Activated T-cell treated with anti-CD3 and anti-CD28 coated beads for 24 hours (primary cell): ENCODE measurements at places on chromosomes 7 and 10.

DNA sequence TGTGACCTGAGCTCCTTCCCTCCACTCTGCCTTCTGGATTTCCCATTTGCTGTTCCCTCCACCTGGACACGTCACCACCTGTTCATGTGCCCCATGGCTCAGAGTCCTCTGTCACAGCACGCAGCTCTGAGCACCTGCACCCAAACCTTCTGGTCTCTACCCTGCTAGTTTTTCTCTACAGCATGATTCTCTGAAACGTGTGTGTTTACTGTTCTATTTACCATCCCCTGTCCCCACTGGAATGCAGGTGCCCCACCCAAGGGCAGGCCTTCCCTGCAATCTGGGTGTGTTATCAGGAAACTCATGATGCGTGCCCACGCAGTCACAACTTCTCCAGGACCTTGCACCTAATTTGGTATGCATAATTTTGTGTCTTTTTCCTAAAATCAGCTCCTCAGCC is 284.4 kb upstream of the IGFBP3 start:
- no peak for DNase-seq

GRCh38 chr7:2873686-2874551 is 29.8 kb upstream of the GNA12 start:
- no peak for DNase-seq

DNA sequence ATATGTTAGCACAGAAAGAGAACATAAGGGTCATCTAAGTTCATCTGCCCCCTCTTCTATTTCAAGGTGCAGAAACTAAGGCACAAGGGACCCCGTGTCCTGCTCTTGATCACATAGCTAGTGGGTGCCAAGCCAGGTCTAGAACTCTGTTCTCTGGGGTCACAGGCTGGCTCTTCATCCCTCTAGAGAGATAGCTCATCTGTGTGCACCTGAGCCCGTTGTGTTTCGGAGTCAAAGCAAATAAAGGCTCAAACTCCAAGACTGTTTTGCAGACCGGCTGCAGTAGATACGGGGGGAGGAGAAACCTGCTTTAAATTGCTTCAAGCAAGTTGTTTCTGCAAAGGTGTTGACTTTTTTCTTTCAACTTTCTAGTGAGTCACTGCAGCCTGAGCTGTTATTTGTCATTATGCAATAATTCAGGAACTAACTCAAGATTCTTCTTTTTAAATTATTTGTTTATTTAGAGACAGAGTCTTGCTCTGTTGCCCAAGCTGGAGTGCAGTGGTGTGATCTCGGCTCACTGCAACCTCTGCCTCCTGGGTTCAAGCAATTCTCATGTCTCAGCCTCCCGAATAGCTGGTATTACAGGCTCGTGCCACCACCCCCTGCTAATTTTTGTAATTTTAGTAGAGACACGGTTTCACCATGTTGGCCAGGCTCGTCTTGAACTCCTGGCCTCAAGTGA is 6.5 kb downstream of the BLVRA start:
- no peak for DNase-seq

DNA sequence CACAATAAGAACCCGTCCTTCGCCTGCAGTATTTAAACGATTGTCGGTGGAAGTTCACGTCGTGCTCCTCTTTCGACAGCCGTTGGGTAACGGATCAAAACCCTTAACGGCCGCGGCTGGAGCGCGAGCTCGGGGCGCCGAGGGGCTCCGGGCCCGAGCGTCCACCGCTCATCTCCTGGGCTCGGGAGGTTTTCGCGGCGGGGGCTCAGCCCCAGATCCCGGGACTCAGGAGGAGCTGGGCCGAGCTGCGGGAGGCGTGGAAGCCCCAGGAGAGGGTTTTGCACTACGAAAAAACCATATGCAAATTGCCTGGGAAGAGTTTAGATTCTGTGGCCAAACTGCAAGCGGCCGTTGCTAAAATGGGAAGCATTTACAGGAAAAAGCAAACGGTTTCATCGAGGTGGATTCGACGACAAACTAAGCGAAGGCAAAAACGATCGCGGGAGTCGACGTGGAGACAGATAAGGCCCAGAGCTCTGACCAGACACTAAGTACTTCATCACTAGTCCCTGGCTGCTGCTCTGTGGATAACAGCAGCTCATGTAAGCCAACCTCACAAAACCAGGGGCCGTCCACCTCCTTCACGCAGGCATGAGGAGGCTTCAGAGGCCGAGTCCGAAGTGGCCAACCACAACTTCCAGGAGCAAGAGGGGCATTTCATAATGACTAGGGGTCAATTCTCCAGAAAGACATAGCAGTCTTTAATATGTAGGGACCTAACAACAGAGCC is 129.7 kb downstream of the MARCHF5 start:
- DNase-seq = no peak

- no peak for DNase-seq
Measured at GRCh38 chr10:122475100-122475499, 13.7 kb downstream of the HTRA1 start.

DNA sequence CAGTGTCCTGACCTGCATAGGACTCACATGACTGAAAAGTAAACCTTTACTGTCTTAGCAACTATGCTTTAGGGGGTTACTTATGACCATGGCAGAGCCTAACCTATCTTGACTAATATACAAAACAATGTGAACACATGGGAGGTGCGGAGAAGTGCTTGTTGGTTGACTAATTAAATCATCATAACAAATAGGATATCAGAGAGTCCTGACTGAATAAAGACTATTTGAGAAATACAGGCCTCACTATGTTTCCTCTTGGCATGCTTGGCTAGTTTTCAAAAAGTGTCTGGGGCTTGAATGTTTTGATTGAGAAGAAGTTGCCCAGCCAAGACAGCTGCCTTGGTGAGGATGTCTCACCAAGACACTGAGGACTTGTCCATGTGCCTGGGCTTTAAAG is 104.4 kb upstream of the PHYHIPL start:
- no peak for DNase-seq

GRCh38 chr7:101816595-101817470 is 593 bp upstream of the CUX1 start:
- no peak for DNase-seq

GRCh38 chr10:103431902-103432301 is 20.3 kb downstream of the CALHM2 start:
- no peak for DNase-seq

DNA sequence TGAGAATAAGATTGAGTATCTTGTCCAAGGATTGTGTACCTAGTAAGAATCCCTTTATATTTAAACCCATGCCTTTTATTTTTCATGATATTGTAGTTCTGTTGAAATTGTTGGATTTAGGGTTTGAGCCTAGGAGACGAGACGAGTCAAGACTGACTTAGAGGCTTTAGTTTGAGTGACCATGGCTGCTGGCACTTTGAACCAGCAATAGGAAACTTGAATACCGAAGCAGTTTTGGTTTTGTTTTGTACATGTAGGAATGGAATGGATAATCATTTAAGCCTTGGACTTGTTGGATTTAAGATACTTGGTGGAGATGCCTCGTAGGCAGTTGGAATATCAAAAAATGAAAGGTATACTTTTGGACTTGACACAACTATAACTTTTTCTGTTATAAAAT is 229.0 kb downstream of the BICC1 start:
- no peak for DNase-seq

DNA sequence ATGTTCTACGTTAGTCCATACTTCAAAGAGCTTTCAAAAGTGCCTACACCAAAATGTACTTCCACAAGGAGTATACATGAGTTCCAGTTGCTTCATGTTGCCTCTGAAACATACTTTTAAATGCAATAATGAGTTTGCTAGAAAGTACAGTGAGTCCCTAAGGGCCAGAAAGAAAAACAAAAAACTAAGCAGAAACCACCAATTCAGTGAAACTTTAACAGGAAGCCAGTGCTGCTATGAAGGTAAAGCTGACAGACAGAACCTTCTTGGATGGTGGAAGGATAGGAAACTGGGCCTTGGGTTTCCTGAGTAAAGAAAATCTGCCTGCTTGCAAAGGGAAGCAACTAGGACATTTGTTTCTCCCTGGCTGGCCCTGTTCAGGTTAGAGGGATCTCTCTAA is 104.2 kb downstream of the CTTNBP2 start:
- DNase-seq = no peak

DNA sequence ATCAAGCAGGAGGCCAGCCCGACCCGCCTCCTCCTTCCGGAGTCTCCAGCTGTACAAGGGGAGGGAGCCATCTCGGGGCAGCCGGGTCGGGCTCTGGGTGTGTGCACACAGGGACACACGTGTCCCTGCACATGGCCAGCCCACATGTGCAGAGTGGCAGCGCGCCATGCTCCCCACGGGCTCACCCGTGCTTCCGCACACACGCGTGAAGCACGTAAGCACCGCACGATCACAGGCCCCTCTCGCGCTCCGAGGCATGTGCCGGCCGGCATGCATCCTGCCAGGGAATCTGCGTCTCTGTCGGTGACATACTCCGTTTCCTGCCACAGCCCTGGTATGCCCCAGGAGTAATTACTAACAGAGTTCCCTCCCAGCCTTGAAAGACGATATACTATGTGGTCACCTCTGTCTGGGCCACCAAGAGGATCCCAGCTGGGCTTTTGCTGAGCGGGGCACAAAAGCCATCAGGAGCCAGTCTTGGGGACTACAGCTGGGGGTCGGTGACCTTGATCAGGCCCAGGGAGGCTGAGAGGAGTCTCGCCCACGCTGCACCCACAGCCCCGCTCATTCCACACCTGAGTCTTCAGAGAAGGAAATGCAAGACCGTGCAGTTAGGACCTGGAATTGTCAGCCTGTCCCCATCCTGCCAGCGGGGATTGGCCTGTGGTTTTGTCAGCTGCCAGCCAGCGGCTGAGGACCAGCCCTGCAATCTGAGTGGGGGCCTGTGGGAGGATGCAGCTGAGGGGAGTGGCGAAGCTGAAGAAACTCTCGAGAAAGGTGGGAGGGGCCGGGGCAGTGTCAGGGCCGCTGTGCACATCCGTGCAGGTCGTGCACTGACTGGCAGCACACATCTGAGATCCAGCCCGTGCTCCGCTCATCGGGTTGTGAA is 11.0 kb upstream of the LFNG start:
- peak; percentile 51 for DNase-seq

- no peak for DNase-seq
Measured at GRCh38 chr10:72020914-72021809, 57.0 kb downstream of the CHST3 start.

- no peak for DNase-seq
Measured at GRCh38 chr10:11227103-11227502, 209.4 kb downstream of the CELF2 start.

GRCh38 chr10:95496246-95496911 is 64.8 kb downstream of the SORBS1 start:
- no peak for DNase-seq

- DNase-seq = no peak
Measured at GRCh38 chr10:101229266-101230182, at the start of gene LBX1. TSS of gene LBX1 (minus strand) at chr10:101229463. CDS start at chr10:101228815, 648 bp downstream.

DNA sequence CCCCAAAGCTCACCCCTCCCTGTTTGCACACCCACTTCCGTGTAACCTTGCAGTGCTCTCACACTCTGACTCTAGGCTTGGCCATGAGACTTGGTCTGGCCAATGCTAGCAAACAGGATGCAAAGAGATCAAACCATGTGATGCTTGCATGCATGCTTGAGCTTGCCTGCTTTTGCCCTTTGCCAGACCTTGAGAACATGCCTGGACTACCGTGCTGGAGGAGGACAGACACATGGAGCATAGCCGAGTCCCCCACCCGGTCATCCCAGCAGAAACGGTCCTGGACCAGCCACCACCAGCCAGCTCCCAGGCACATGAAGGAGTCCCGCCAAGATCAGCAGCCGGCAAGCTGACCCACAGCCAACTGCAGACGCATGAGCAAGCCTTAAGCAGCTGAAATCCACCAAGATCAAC is 23.4 kb downstream of the PYROXD2 start:
- no peak for DNase-seq

- DNase-seq = peak; percentile 38
Measured at GRCh38 chr10:15169555-15170401, 1.3 kb upstream of the NMT2 start.

DNA sequence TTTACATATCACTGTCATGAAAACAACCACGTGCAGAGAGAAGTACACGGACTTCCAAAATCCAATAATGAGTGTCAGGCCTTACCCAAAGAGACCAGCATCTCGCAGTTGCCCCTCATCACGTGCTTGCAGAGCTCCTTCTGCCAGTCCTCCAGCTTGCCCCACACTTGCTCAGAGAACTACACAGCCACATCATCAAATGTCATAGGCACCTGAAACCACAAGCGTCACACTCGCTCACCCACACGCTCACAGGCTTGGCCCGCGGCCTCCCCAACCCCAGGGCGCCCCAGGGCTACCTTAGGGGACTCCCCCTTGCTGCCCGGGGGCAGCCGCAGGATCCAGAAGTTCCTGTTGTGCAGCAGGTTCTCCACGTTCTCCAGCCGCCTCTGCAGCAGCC is 123.4 kb upstream of the ZNF746 start:
- peak; percentile 64 for DNase-seq

GRCh38 chr7:114657279-114657678 is 242.7 kb downstream of the FOXP2 start:
- DNase-seq = no peak

DNA sequence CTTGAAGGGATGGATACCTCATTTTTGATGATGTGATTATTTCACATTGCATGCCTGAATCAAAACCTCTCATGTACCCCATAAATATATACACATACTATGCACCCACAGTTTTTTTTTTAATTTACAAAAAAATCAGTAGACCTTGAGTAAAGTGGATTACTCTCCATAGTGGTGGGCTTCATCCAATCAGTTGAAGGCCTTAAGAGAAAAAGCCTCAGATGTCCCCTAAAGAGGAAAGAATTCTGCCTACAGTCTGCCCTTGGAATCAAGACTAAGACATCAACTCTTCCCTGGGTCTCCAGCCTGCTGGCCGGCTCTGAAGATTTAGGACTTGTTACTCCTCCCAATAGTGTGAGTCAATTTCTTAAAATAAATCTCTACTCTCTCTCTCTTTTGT is 1.1 kb downstream of the AZGP1 start:
- DNase-seq = no peak

DNA sequence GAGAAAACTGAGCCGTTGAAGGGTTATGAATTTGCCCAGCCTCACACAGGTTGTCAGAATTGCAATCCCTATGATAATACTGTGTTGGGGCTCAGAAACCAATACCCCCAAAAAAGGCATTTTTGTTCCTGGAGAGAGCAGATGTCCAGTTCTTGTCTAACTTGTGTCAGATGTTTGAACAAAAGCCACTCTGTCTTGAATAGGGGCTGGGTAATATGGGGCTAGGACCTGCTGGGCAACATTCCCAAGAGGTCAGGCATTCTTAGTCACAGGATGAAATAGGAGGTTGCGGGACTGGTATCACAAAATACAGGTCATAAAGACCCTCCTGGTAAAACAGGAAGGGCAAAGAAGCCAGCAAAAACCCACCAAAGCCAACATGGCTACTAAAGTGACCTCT is 482.1 kb downstream of the IPMK start:
- DNase-seq = no peak

- DNase-seq = no peak
Measured at GRCh38 chr10:59944339-59944935, 38.1 kb upstream of the CCDC6 start.
